ENCODE measurements at places on chromosomes 1 and 21.

DNA sequence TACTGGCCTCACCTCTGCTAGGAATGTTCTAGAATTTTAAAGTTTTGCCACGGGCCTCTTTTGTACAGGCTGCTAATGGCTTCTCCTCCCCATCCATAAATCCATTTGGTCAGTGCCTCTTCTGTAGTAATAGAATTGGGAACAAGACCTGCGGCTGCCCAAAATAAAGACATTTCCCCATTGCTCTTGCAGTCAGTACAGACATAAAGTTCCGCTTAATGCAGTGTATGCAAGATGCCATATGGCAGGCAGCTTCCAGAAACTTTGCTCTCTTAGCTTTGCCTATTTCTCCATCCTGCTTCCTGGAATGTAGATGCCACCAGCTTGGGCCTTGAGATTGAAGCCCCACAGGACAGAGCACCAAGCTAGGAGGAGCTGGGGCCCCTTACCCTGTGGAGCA lies 3.7 kb upstream of the SLC2A5 start:
- DNase-seq = peak; percentile 65

- DNase-seq = no peak
These were observed 5.1 kb upstream of the ACTN2 start for GRCh38 chr1:236681219-236681618.

GRCh38 chr1:224507771-224508523 lies 73.3 kb upstream of the WDR26 start:
- DNase-seq = no peak

- no peak for DNase-seq
These were observed 176.5 kb downstream of the PBX1 start for GRCh38 chr1:164735315-164736052.

DNA sequence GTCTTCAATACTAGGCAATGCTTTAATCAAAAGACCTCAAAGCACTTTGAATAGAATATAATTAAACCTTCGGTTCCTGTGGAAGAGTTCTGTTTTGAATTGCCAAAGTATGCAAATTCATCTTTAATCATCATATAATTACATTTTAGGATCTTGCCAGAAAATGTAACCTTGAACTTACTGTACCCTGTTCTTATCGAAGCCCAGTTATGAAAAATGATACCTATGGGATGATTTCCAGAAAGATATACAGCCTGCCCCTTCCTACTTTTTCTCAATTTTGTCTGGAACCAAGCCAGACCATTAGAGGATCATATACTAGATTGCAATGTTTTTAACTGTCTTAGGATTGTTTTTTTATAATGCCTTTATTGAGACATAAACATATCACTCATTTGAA lies 34.0 kb upstream of the ZNF281 start:
- DNase-seq = no peak

- DNase-seq = peak; percentile 37
These were observed 5.6 kb downstream of the LYPLAL1 start for GRCh38 chr1:219179293-219179692.

- no peak for DNase-seq
These were observed 81.2 kb upstream of the COA6 start for GRCh38 chr1:234292011-234292410.

DNA sequence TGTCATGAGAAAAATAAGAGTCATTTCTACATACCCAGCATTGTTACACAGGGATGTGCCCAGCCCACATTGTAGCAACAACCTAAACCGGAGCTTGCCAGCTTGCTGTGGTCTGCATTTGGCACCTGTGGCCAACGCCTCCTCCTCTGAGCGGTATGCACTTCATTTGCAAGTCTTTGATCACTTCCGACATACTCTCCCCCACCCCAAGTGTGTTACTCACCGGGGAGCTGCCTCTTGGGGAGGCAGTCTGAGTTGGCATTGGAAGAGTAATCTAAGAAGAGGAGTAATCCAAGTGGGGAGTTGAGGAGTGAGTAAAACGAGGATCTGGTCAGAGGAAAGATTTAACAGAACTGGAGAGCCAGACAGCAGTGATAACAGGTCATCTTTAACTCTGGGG lies 3.8 kb downstream of the BCL9 start:
- no peak for DNase-seq

DNA sequence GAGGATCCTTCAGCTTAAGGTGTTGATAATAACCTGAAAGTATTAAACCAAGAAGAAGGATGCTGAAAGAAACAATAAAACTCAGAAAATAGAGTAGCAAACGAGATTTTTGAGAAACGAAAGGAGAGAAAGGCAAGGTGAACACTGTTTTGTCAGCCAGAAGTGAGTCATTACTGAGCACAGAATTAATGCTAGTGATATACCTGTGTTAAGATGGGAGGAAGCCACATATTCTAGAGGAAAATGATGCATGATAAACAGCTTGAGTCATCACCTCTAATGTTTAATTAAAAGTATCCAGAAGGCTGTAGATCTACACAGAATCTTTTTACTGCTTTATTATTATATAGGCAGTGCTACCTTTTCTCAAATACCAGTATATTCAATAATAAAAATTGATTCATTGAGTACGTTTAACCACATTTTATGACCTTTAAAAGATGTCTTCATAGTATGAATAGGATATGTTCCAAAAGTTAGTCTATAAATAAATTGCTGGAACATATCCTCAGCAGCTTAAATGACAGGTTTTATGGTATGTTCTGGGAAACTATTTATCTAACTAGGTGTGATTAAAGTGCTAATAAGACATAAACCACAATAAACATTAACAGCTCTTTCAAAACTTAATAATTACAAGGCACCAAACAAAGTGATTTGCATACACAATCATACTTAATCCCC lies 10.3 kb downstream of the SH3GLB1 start:
- no peak for DNase-seq

DNA sequence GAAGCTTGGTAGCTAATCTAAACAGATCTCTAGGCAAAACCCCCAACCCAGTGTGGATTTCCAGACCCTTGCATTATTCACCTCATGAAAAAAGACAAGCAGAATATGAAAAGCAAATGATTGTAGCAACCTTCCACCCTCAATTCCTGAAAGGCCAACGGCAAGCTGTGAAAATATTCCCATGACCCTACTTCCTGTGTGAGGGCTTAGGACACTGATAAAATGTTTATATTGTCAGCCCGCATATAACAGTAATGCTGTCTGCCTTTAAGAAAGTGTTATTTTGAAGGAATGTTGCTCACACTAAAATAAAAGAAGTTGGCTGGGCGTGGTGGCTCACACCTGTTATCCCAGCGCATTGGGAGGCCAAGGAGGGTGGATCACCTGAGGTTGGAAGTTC lies 233.5 kb upstream of the NRIP1 start:
- DNase-seq = no peak

GRCh38 chr1:245578308-245578707 lies 423.5 kb downstream of the KIF26B start:
- no peak for DNase-seq

DNA sequence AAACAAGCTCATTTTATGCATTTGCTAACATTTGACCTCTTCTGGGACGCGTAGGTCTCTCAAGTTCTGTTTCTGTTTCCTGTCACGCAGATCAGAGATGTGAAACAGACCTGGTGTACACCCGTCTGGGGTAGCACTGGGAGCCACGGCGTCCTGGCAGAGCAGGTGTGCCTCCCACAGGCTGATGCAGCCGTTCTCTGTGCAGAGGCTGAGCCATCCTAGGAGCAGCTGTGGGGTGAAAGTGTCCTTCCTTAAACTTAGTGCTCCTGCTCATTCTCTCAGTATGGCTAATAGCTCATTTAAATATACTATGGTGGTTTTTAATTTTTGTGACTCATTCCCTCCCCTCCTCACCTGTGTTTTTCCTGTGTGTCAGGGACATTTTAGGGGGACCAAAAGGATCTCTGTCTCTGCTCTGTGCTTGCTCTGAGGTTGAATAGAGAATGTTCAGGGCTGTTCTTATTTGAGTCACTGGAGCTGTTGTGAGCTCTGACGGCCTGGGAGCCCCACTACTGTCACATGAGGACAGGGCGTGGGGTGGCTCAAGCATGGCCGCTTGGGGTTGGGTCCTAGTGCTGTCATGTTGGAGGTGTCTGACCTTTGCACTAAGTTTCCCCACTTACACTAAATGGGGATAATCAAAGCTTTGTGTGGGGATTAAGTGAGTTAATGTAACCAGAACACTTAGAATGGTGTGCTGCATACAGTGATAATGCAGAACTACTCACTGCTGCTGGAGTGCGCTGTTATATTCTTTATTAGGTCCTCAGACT lies 43.0 kb downstream of the GALNT2 start:
- DNase-seq = peak; percentile 12

DNA sequence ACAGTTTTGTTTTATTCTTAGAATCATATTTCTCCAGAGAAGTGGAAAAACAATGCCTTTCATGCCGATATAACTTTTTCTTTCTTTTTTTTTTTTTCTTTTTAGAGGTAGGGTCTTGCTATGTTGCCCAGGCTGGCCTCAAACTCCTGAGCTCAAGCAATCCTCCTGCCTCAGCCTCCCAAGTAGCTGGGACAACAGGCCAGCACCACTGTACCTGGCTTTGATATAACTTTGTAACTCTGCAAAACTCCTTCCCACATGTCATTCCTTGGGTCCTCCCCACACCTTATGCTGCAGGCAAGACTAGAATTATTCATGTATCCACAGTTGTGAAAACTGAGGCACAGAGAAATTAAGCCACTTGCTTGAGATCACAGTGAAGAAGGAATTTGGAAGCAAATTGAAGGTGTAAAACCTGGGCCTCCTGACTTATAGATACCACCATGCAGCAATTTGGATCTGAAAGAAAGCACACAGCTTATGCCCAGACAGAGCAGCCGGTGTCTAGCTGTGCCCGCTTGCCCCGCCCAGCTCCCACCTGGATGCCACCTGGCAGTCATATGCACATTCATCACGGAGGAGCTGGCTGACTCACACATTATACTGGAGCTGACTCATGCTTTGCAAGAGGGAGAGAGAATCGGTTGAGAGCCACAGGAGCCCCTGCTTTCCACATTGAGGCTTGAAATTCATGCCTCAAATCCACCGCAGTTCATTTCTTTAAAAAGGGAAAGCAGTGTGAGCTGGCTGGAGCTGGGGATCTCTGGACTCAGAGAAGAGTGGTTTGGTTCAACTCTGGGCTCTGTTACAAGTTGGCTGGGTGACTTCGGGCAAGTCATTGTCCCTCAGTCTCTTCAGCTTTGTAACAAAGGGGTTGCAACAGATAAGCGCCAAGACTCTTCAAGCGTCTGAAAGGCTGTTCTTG lies 8.3 kb upstream of the SLC2A1 start:
- DNase-seq = no peak

DNA sequence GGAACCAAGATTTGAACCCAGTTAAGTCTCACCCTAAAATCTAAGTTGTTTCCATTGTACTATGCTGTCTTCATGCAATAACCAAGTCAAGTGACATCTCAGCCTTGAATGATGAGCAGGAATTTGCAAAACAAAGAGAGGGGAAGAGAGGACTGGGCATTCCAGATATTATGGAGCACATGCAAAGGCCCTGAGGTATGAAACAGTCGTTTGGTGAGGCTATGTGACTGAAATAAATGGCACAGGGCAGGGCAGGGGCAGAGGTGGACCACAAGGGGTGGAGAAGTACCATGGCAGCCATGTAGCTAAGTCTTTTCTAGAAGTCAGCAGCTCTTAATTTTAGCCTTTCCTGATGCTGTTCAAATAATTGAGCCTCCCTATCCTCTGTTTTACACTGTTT lies 37.6 kb upstream of the RAP1A start:
- DNase-seq = no peak

- peak; percentile 57 for DNase-seq
These were observed 15.8 kb downstream of the CDA start for GRCh38 chr1:20604678-20605077.

- DNase-seq = no peak
These were observed 14.4 kb downstream of the CYP4B1 start for GRCh38 chr1:46812996-46813857.

- DNase-seq = no peak
These were observed 2.1 kb downstream of the KIF26B start for GRCh38 chr1:245156736-245157505.

Data from inflammatory macrophage (primary cell).